ENCODE measurements at places on chromosomes 16 and 17.
A peak's percentile ranks its signal among the peaks of the same experiment; 100 is the strongest.

DNA sequence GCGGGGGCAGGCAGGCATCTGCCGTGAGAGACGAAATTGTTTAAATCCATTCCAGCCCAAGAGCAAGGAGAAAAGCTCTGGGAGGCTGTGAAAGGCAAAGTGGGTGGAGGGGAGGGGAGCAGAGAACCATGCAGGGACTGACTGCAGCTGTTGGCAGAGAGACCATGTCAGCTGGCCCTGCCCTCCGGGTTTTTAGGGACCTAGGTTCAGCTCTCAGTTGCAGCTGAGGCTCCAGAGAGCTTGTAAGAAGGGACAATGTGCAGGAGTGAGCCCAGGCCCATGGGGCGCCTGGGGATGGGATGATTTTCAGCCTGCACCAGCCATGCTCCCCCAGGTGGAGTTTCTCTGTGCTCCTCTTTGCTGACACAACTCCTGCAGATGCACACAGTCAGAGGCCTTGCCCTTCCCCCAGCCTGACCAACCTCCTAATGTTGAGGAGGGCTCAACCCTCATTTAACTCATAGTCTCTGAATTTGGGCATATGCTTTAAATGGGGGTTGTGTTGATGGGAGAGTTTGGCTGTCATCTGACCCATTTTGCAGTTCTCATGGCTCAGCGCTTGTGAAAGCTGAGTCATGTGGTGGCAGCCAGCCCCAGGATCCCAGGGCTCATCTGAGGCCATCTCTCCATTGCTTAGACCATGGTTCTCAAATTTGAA is 70.9 kb downstream of the PLXDC1 start:
- H3K4me3 ChIP-seq, result no peak overlapping the region
- no peak overlapping the region for H3K27ac ChIP-seq
- no peaks in the 10 kb centered on the region for H3K27me3 ChIP-seq
- H3K4me1 ChIP-seq, result no peaks in the 10 kb centered on the region
- DNase-seq, result no peak

GRCh38 chr16:72937916-72938794 is 109.8 kb downstream of the ZFHX3 start:
- no peaks in the 10 kb centered on the region for H3K4me1 ChIP-seq
- no peaks in the 10 kb centered on the region for H3K27me3 ChIP-seq
- no peaks in the 10 kb centered on the region for H3K36me3 ChIP-seq
- no peak overlapping the region for H3K27ac ChIP-seq
- H3K4me3 ChIP-seq, result no peak overlapping the region
- no peak for DNase-seq

DNA sequence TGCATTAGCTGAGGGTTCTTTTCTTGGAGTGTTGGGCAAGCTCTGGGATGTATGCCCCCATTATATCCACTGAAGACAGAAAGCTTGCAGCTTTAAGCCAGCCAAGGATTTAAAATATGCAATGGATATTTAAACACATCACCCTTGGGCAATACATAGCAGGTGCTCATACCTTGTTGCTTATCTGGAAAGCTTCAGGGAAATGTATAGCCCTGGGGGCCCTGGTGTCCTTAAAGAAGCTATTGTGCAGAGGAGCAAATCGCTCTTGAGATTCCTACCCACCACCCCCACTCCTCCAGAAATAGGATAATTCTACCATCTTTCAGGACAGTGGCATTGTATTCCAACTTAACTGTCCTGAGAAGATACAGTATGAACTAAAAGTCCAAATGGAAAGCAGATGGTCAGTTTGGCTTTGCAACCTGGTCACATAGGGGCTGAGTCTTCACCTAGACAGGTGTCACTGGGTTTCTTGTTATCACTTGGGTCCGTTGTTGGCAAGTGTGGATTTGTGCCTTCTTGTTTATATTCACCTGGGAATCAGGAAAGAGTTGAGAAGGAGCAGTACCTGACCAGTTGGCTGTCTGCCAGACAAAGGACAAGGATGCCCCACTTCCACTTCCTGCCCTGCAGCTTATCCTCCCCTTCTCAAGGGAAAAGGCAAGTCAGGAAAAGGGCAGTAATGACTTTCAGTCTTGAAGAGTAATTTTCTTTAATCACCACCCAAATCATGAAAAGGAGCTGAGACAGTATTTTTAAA is 3.4 kb downstream of the ANKRD40CL start:
- no peaks in the 10 kb centered on the region for H3K36me3 ChIP-seq
- H3K4me1 ChIP-seq, result peaks cover 4% of the 10 kb centered on the region
- no peak overlapping the region for H3K4me3 ChIP-seq
- peaks cover 2% of the 10 kb centered on the region for H3K27me3 ChIP-seq
- H3K27ac ChIP-seq, result no peak overlapping the region

DNA sequence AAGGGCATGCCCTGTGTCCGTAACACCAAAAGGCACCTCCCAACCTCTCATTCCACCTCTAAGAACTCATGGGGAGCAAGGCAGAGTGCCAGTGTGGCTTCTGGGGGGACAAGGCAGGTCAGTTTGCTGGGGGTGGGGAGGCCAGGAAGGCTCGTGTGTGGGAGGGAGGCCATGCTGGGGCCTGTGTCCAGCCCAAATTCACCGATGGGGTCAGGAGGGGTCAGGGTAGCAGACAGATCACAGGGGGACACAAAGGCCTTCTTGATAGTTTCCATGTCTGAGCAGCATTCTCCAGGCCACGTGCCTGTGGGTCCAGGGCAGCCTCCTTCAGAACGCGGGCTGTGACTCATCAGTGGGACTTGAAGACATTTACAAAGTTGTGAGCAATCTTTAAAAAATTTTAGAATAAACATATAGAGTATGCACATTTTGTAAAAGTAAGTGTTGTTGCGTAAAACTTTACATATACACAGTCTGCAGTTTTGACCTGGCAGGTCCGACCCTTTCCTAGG is 20.9 kb downstream of the SPACA3 start:
- no peaks in the 10 kb centered on the region for H3K36me3 ChIP-seq
- no peaks in the 10 kb centered on the region for H3K4me1 ChIP-seq
- no peaks in the 10 kb centered on the region for H3K27me3 ChIP-seq
- no peak for DNase-seq

GRCh38 chr17:49969134-49969759 is at the start of gene DLX4:
TSS of gene DLX4 (plus strand) at chr17:49969190. CDS start at chr17:49969469, 279 bp downstream.
- peak within 1 kb of the TSS; percentile 57 for H3K4me3 ChIP-seq
- no peak within 1 kb of the TSS for H3K27ac ChIP-seq
- H3K4me1 ChIP-seq, result peaks cover 41% of the 10 kb centered on the region
- no peak for DNase-seq
- H3K36me3 ChIP-seq, result no peaks in the 10 kb centered on the region

GRCh38 chr17:81821147-81821546 is 11.9 kb downstream of the MCRIP1 start:
- peaks cover 7% of the 10 kb centered on the region for H3K36me3 ChIP-seq
- H3K27ac ChIP-seq, result no peak overlapping the region
- no peak for DNase-seq
- H3K4me1 ChIP-seq, result no peaks in the 10 kb centered on the region
- H3K27me3 ChIP-seq, result no peaks in the 10 kb centered on the region
- H3K4me3 ChIP-seq, result no peak overlapping the region

DNA sequence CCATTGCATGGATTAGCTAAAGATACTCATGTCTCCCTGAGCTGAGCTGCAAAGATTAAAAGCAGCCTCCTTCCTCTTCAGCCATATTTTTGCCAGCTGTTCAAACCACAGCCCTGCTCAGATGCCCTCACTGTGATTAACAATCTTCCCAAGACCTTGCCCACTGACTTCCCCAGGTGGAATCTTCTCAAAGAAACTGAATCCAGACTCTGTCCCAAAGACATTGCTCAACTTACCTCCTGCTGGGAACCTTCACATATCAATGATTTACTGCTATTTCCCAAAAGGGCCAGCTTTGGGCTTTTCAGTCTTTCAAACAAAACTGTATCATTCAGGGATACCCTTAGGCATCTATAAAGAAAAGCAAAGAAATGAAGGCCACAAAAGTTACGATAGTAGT is 9.2 kb downstream of the C17orf67 start:
- no peak overlapping the region for H3K27ac ChIP-seq
- no peaks in the 10 kb centered on the region for H3K4me1 ChIP-seq
- no peaks in the 10 kb centered on the region for H3K36me3 ChIP-seq
- H3K4me3 ChIP-seq, result no peak overlapping the region

- no peaks in the 10 kb centered on the region for H3K4me1 ChIP-seq
- H3K27ac ChIP-seq, result no peak overlapping the region
- DNase-seq, result peak; percentile 3
- no peaks in the 10 kb centered on the region for H3K36me3 ChIP-seq
- H3K4me3 ChIP-seq, result no peak overlapping the region
- H3K27me3 ChIP-seq, result no peaks in the 10 kb centered on the region
Observed at GRCh38 chr17:56653877-56654276, 60.4 kb downstream of the NOG start.

DNA sequence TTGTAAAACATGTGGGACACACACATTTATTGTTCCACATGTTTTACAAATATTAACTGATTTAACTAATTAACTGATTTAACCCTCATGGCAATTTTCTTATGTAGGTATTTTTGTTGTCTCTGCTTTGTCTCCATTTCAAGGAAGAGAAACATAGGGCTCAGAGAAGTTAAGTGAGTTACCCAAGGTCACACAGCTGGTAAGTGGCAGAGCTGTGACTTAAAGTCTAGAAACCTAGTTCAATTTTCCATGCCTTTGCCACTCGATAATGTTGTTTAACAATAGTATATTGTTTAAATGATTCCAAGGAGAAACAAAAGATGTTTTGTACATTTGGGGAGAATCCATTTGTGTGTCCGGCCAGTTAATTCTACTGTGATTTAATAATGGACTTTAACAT is 284.1 kb upstream of the CDH5 start:
- no peak overlapping the region for H3K27ac ChIP-seq
- no peak overlapping the region for H3K4me3 ChIP-seq
- DNase-seq, result no peak
- H3K36me3 ChIP-seq, result no peaks in the 10 kb centered on the region
- no peaks in the 10 kb centered on the region for H3K27me3 ChIP-seq

GRCh38 chr17:27565874-27566670 is 64.9 kb upstream of the LGALS9 start:
- no peak for DNase-seq
- no peaks in the 10 kb centered on the region for H3K27me3 ChIP-seq
- H3K27ac ChIP-seq, result no peak overlapping the region
- no peaks in the 10 kb centered on the region for H3K36me3 ChIP-seq

- H3K4me3 ChIP-seq, result no peak overlapping the region
- peaks cover 18% of the 10 kb centered on the region for H3K36me3 ChIP-seq
Observed at GRCh38 chr17:74245871-74246270, 28.2 kb upstream of the DNAI2 start.

GRCh38 chr17:76272541-76273444 is 7.6 kb downstream of the UBALD2 start:
- no peak for DNase-seq
- H3K27ac ChIP-seq, result peak overlapping the region; percentile 87
- H3K4me1 ChIP-seq, result peaks cover 62% of the 10 kb centered on the region
- H3K4me3 ChIP-seq, result peak overlapping the region; percentile 48
- peaks cover 12% of the 10 kb centered on the region for H3K36me3 ChIP-seq

GRCh38 chr17:67035131-67036083 is 8.9 kb upstream of the CACNG1 start:
- no peak overlapping the region for H3K4me3 ChIP-seq
- H3K4me1 ChIP-seq, result no peaks in the 10 kb centered on the region
- H3K27me3 ChIP-seq, result no peaks in the 10 kb centered on the region
- no peak overlapping the region for H3K27ac ChIP-seq

GRCh38 chr17:81528651-81529436 is 667 bp downstream of the FSCN2 start:
- peaks cover 11% of the 10 kb centered on the region for H3K27me3 ChIP-seq
- H3K4me1 ChIP-seq, result no peaks in the 10 kb centered on the region
- no peak overlapping the region for H3K4me3 ChIP-seq
- DNase-seq, result no peak

Data from effector memory CD4-positive, alpha-beta T cell (primary cell).